ENCODE measurements at places on chromosomes 16 and 17.

DNA sequence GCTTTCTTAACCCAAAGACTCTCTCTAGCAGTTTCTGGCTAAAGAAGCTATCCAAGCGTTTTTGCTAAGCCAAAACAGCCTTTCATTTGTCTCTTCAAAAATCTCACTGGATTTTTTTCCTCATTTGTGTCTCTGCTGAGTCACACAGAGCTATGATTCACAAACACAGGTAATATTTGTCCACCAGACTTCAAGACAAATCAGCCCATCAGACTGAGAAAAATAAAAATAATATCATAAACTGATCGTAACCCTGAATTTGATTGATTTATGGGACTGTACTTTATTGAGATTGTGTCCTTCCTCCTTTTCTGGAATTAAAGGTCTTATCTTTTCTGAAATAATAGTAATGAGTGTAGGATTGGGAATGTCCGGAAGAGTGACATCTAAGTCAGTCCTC, 25.8 kb downstream of the TRIM16 start:
- no peak for DNase-seq

GRCh38 chr17:72723711-72724110, 368.8 kb downstream of the SLC39A11 start:
- no peak for DNase-seq

DNA sequence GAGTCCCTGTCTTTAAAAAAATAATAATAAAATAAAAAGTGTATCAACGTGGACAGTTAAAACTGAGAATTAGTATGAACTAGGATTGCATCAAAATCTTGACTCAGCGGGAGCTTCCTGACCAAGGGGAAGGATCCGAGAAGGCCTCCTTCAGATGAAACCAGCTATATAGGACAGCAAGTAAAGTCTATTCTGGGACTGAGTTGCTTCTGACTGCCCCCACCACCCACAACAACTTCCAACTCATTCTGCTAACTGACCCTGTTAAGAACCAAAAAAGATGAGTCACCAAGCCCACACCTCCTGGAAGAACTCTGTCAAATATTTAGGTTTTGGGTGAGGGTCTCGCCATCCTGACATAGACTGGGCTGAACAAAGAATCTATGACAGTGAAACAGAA, 24.9 kb downstream of the MPP3 start:
- DNase-seq, result no peak

DNA sequence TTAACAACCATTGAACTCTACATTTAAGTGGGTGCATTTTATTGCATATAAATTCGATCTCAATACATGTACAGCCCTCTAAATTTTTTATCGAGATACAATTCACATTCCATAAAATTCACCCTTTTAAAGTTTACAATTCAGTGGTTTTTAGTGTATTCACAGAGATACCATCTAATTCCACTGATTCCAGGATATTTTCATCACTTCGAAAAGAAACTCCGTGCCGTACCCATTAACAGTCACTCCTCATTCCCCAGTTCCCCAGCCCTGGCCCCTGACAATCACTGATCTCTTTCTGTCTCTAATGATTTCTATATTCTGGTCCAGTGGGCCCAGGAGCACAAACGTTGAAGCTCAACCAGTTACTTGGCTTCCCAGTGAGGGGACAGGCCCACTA, 61.4 kb downstream of the CYB5B start:
- DNase-seq, result no peak

GRCh38 chr17:39671651-39672521, 3.6 kb downstream of the PNMT start:
- DNase-seq, result no peak

DNA sequence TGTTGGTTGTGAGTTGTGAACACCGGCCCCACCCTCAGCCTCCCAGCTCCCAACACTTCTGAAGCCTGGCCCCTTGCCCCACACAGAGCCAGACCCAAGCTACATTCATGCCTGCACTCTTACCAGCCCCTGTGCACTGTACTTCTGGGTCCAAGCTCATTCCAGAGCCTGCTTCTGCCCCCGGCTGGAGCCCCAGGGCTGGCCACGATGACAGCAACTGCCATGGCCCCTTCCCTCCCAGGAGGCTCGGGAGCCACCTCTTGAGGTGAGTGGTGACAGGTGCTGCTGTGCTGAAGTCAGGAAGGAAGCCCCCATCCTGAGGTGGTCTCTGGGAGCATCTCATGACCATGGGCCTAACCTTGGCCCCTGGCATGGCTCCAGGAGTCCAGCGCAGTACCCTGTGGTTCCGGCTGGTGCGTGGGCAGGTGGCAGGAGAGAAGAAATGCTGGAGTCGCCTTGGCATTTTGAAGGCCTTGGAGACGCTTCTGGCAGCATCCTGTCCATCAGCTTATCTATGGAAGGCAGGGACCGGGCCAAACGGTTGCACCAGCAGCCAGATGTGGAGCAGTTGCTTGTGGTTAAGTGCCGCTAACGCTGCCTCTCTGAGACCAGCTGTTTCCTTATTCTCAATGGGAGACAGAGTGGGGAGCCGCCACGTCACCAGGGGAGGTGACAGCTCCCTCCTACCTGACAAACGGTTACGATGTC, 3.9 kb upstream of the CDT1 start:
- no peak for DNase-seq

Data from mesenteric fat pad (tissue), 1 donor.